Left cardiac atrium (tissue), 4 donors: ENCODE measurements at places on chromosomes 16 and 17. TPM values are rescaled to one million over a fixed set of nuclear protein-coding genes. Genes with fewer than 3 reads are reported as not detected.

The REXO5 gene
- 3.5 TPM for total RNA-seq

The SLC5A11 gene
- not detected for total RNA-seq

GRCh38 chr17:50269477-50270434, 4.5 kb upstream of the TMEM92 start:
- peak; percentile 68 for DNase-seq

DNA sequence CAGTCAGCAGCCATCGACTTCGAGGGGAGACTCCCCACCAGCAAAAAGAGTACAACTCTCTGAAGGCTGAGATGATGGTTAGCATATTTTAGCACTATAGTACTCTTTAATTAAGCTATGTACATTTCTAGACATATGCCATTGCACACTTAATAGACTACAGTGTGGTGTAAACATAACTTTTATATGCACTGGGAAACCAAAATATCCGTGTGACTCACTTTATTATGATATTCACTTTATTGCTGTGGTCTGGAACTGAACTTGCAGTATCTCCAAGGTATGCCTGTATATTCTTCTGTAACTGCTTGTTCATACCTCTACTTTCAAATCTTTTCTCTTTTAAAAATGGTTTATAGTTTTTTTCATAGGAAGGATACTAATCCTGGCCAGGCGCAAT, 11.0 kb upstream of the NXPH3 start:
- no peak for DNase-seq

DNA sequence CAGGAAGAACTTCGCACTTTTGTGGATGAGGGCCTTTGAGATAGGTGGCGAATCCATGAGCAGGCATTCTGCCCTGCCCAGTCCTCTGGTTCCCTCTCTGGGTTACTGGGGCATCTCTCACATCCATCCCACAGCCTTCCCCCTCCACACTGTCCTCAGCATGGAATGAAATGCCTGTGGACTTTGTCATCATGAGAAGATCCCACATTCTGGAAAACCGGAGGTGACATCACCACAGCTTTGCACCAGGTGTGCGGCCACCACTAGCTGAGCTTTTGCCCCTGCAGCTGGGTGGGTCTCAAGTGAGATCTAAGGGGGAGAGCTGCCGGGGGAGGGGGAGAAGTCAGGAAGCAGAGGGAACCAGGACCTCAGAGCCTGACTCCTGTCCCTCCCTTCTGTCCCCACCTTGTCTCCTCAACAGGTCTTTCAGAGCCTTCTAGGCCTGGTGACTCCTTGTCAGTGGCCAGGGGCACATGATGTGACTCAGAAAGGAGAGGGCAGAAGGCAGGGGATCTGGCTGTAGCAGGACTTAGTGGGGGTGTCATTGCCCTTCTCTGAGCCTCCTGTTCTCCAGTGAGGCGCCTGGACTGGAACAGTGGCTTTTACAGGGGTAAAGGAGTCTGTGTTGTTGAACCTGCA, 40.0 kb upstream of the DLX4 start:
- no peak for DNase-seq

- DNase-seq = no peak
Measured at GRCh38 chr17:30477774-30478115, 537 bp downstream of the GOSR1 start.

- DNase-seq = peak; percentile 46
Measured at GRCh38 chr17:82449131-82449882, 1.2 kb downstream of the CYBC1 start.
